ENCODE measurements at places on chromosomes 4 and X.

GRCh38 chr4:6112606-6113290 is 87.6 kb downstream of the JAKMIP1 start:
- DNase-seq: no peak

DNA sequence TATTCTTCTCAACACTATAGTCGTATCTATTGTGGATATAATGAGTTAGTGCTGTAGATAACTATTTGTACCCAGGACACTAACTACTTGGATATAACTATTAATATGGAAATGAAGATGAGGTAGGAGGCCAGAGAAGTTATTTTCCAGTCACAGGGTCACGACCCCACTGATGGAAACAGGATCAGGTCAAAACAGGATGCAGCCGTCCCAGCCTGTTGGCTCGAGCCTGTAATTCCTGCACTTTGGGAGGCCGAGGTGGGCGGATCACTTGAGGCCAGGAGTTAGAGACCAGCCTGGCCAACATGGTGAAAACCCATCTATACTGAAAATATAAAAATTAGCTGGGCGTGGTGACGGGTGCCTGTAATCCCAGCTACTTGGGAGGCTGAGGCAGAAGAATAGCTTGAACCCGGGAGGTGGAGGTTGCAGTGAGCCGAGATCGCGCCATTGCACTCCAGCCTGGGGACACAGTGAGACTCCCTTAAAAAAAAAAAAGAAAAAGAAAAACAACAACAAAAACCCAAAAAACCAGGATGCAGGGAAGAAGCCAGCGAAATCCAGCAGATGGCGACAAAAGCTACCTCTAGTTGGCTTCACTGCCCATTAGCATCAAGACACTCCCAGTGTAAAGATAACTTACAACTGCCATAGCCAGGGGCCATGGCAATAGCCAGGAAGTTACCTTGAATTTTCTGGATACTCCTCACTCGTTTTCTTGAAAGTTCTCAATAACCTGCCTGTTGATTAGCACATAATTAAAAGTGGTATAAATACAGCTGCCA is 37.9 kb upstream of the NKAP start:
- DNase-seq: peak; percentile 3

GRCh38 chr4:121070696-121071639 is 1.4 kb downstream of the NDNF start:
- DNase-seq: peak; percentile 37

DNA sequence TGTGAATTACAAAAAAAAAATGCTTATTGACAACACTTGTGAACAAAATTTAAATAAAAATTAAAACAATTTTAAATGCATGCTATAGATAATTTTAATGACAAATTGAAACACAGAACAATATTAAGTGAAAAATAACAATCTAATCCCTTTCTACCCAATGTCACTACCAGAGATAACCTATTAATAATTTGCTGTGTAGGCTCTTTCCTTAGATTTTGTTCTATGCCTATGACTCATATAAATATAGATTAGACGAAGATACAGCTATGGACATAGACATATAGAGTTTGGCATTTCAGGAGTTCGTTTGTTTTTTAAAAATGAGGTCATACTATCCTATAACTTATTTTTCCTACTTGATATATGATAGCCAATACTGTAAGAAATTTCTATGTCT is 18.1 kb downstream of the PLAC8 start:
- no peak for DNase-seq

DNA sequence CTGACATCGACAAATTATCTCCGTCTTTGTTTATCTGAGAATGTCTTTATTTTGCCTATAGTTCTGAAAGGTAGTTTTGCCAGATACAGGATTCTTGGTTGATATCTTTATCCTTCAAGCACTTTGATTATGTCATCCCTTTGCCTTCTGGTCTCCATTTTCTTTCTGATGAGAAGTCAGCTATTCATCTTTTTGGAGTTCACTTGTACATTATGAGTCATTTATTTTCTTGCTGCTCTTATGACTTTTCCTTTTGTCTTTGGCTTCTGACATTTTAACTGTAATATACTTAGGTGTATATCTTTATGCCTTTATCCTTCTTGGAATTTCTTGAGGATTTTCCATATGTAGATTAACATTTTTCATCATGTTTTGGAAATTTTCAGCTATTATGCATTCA is 51.4 kb downstream of the SHROOM4 start:
- peak; percentile 44 for DNase-seq

- DNase-seq: no peak
Observed at GRCh38 chr4:128390475-128390996, 102.9 kb upstream of the PGRMC2 start.

DNA sequence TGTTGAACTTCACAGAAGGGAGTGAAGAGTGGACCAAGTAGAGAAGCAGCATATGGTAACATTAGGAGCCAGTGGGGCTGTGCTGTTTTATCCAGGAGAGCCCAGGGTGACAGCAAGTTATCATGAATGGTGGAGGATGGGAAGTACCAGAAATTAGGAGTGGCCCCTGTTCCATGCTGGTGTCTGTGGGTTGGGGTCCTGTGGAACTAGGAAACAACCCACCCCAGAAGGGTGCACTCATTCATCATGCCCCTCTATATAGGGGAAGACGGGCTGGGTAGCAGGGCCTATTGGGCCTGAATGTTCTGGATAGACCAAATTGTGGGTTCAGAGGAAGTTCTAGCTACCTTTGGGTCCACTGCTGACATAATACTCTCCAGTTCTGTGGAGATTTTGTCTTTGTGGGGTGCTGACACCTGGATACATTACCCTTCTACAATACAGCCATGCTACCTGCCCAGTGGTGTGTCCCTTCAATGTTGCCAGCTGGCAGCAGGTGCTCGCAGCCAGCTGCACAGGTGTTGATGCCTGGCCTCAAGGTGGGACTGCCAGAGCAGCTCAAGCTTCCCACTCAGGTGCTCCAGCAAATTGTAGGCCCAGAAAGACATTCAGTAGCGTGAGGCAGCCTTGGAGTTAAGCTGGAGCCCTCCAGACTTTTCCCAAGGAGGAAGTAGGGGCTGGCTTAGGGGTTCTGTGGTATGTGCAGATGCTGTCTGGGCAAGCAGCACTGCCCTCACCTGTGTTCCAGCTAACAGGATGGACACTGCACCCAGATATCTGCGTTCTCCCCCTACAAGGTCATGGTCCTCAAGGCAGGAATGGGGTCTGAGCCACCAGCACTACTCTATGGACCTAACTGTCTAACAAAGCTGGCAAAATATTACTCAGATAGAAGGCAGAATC is 106.5 kb downstream of the NHSL2 start:
- DNase-seq: no peak

DNA sequence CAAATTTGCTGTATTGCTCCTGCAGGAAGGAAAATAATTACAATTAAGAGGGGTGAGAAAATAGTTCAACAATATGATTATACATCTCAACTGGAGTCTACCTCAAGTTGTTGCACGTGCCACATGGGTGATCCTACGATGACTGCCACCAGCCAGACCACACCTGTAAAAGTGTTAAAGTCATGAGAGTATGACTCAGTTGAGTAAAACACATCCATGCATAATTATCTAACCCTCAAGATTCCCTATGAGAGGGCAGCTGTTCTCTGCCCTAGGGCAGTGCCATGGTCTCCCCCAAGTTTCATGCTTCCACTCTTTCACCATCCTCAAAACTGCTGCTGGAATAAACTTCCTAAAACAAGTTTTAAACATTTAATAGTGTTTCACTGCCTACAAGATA is 44.1 kb downstream of the QRFPR start:
- DNase-seq: no peak

DNA sequence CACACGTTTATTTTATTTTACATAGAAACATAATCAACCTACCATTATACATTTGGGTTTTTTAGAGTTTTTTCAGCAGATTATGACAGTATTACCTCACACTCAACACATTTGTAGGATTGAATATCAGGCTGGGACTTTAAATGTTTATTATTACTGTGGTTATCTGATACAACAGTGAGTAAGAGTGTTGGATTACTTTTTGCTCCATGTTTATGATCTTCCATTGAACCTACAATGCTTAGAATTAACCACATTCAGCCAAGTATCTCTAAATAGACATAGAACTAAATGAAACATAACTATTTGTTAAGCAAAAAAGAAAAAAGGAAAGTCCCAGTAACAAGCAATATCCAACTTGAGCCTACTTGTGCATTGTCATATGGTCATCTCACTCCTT is 607.4 kb upstream of the PITX2 start:
- no peak for DNase-seq

DNA sequence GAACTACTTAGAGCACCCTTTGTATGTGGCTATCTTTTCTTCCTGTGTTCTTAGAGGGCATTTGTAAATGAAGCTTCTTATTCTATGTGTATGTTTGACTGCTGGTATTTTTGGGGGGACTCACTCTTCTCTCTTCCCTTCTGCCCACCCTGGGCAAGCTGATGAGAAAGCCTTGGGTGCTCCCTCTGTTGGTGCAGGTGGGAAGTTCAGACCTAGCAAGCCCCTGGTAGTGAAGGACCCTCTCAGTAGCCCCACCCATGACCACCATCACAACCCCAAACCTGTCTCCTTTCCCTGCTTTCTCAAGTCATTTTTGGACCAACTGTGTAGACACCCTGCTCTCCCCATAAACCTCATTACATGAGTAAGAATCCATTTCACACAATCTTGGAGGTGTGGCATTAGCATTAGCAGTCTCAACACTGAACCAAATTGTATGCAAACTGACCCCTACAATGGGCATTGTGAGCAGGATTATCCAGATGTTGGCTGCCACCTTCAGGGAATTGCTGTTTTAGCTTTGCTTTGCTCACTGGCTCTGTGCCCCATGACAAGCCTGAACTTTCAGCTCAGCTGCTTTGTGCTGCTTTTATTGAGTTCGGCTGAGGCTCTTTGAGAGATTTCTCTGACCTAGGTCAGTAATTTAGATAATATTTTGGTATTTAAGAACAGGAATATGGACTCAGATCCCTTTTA is 27.9 kb downstream of the TRIM61 start:
- no peak for DNase-seq

DNA sequence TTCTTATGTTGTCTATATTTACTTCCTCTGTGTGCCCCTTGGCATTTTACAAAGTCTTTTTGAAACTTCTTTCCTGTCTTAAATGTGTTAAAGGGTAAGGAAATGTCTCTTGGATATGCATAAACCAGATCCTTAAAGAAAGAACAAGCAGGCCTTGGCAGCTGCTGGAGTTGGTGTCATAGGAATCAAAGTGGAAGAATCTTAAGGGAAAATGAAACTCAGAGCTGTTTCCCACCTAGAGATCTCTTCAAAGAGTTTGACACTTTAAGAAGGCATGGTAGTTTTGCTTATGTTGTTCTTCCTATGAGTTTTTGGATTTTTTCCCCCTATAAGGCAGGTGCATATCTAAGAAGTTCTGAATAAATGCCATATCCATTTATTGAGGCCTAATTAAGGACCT is 37.0 kb upstream of the CWH43 start:
- DNase-seq: no peak

DNA sequence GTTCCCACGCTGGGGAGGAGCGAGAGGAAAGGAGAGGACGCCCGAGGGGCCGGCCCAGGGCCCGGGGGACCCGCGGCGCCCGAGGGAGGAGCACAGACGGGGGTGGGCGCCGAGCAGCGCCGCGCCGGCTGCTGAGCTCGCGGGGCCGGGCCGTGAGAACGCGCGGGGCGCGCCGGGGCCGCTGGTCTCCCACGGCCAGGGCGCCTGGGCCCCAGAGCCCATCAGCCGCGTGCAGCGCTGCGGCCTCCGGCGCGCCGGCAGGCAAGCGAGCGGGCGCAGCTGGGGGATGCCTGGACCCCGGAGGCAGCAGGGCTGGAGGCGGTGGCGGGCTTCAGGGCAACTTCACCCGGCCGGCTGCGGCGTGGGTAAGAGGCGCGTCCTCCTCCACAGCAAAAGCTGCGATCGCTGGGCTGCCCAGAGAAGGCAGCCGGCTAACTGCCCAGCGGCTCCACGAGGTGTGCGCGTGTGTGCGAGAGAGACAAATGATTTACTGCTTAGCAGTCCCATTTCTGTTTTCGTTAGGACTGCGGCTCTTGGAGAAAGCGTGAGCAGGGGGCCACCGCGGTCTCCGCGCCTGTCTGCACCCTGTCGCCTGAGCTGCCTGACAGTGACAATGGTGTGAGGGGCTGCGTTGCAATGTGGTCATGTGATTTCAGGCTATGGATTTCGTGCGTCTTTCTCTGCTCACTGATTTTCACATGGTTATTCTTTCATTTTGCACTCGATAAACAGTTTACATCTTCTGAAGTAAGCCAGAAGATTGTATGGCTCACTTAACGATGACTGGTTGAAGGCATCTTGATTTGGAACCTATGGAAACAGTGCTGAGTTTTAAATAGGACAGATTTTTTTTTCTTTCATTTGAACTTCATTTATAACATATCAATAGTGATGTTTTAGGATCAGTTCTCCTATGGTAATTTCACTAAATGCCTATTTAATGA is 1.2 kb downstream of the GUCY1A1 start:
- peak; percentile 40 for DNase-seq

DNA sequence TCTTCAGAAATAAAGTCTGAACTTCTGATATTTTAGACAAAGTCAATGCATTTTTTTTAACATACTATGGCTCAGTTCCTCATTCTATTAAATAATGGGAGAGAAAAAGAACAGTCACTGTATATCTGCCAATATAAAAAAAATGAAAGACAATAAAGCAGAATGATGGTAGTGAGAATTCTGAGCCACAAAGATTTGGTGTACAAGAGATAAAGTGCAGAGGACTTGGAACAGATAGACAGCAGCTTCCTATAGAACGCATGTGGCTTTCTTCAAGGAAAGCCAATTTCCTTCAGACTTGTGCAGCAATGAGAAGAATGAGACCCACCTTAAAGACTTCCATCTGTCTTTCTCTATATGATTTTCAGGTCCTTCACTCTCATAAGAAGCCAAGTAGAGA is 39.7 kb downstream of the RASGEF1B start:
- no peak for DNase-seq

DNA sequence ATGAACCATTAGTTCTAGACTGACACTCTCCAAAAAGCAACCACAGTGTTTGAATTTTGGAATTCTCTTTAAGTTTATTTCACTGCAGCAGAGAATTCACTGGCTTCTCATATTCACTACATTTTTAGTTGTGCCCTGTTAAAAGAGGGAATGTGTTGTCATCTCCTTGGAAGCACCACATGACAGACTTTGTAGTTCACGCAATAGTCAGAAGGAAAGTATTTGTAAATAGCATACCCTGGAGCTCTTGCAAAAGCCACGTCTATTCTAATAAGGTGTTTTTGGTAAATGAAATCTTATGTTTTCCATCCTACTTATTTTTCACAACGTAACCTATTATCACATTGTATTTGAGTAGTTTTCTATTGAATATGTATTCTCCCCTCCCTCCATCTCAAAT is 25.8 kb downstream of the DOCK11 start:
- DNase-seq: no peak

GRCh38 chr4:107299646-107300045 is 263.5 kb upstream of the DKK2 start:
- peak; percentile 41 for DNase-seq

GRCh38 chr4:174279433-174280155 is 3.9 kb downstream of the FBXO8 start:
- DNase-seq: no peak

- no peak for DNase-seq
Observed at GRCh38 chrX:9997524-9997923, 30.4 kb downstream of the CLDN34 start.

DNA sequence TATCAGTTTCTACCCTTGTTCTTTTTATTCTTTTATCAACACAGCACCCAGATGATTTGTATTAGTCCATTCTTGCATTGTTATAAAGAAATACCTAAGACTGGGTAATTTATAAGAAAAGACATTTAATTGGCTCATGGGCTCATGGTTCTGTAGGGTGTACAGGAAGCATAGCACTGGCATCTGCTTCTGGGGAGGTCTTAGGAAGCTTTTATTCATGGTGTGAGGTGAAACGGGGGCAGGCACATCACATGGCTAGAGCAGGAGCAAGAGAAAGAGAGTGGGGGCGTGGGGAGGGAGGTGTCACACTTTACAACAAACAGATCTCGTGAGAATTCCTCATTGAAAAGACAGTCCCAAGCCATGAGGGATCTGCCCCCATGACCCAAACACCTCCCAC is 285.3 kb downstream of the SMARCA1 start:
- DNase-seq: no peak

Data from HT1080 (cell line).